Stimulated activated CD4-positive, alpha-beta T cell treated with anti-CD3 and anti-CD28 coated beads, Interleukin-4, amount 100 ng/mL, for 1 hour (primary cell): ENCODE measurements at places on chromosomes 4 and X.

GRCh38 chr4:60579335-60579734, 620.8 kb upstream of the ADGRL3 start:
- no peak for DNase-seq

- DNase-seq: no peak
These were observed 7.7 kb upstream of the THOC2 start for GRCh38 chrX:123740536-123740935.

GRCh38 chr4:8440492-8441311, at the start of the genes ACOX3 and TRMT44:
ACOX3 (minus strand) TSS chr4:8440723; CDS start chr4:8416521, 24,202 bp downstream.
TRMT44 (plus strand) TSS chr4:8440777; CDS start chr4:8440823, 46 bp downstream.
- DNase-seq: peak; percentile 94

- DNase-seq: no peak
These were observed 27.0 kb downstream of the EREG start for GRCh38 chr4:74391890-74392475.

- DNase-seq: no peak
These were observed 164.8 kb downstream of the AASDH start for GRCh38 chr4:56222514-56222913.
